ENCODE measurements at places on chromosomes 16 and 17. TPM values are rescaled to one million over a fixed set of nuclear protein-coding genes. Genes with fewer than 3 reads are reported as not detected.
A peak's percentile ranks its signal among the peaks of the same experiment; 100 is the strongest.

DNA sequence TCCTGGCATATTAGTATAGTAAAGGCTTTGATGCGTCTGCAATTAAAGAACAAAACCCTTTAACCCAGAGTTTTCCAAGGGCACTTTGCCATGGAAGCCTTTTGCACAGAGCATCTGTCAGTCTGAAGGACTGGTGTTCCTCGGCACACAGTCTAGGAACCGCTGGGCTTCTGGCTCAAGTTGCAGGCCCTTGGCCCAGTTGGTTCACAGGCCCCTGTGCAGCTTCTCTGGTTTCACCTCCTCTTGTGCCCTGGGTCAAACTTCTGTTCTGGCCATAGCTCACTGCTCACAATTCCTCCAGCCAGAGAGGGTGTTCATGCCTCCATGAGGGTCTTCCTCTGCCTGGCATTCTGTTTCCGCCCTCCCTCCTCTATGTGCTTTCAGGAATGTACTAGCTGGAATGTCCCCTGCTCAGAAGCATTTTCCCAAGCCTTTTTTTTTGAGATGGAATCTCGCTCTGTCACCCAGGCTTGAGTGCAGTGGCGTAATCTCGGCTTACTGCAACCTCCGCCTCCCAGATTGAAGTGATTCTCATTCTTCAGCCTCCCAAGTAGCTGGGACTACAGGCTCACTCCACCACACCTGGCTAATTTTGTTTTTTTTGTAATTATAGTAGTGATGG is 34.5 kb upstream of the TEX2 start:
- H3K4me1 ChIP-seq: peaks cover 8% of the 10 kb centered on the region
- no peaks in the 10 kb centered on the region for H3K36me3 ChIP-seq
- H3K27ac ChIP-seq: no peak overlapping the region
- no peaks in the 10 kb centered on the region for H3K27me3 ChIP-seq

GRCh38 chr17:82390015-82390859 is 18.7 kb downstream of the UTS2R start:
- no peaks in the 10 kb centered on the region for H3K27me3 ChIP-seq
- no peak overlapping the region for H3K4me3 ChIP-seq
- DNase-seq: no peak
- H3K27ac ChIP-seq: no peak overlapping the region
- H3K4me1 ChIP-seq: peaks cover 16% of the 10 kb centered on the region
- no peaks in the 10 kb centered on the region for H3K36me3 ChIP-seq

DNA sequence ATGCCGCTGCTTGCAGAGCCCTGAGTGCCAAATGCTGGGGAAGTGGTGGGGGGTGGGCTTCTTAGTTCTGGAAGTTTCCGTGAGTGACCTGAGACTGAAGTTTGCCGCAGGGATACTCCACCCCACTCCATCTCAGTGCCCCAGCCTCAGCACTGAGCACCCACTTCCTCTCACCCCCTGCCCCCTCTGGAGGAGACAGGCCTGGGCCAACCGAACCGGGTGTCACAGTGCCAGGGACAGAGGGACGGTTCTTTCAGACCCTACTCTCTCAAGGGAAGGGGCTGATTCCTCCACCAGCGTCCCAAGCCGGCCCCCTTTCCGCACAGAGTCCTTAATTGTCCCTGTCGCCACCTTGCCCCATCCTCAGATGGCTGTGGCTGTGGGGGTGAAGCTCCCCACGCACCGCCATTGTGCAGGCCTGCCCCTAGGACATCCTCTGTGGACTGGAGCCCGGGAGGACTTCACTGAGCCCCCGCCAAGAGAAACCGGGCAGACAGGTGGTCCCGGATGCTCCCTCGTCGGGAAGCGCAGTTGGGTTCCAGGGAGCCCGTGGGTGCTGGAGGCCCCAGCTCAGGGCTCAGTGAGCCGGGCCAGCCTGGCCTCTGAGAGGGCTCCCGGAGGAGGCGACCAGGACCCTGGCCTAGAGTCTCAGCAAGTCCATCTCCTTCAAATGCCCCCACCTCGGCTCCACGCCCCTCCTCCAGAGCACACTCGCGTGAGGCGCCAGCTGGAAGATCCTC is 1.6 kb upstream of the KREMEN2 start:
- H3K36me3 ChIP-seq: no peaks in the 10 kb centered on the region
- H3K27me3 ChIP-seq: peaks cover 4% of the 10 kb centered on the region
- no peak overlapping the region for H3K27ac ChIP-seq
- H3K4me3 ChIP-seq: no peak overlapping the region
- peak; percentile 4 for DNase-seq
- peaks cover 38% of the 10 kb centered on the region for H3K4me1 ChIP-seq

DNA sequence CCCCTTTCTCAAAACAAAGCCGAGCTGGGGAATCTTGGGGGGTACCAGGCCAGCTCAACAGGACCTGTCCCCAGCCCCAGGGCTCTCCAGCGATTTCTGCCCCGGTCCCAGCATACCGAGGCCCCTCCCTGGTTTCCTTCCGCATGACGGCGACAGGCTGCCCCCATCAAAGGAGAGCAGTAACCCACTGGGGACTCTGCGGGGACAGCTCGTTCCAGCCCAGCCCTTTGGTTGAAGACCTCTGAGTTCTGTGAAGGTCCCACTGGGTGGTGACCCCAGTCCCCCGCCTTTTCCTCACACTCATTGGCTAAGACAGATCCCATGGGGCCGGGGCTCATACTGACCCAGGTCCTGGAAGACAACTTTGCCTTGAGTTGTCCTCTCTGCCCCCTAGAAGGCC is 4.1 kb downstream of the SMTNL2 start:
- H3K27me3 ChIP-seq: no peaks in the 10 kb centered on the region
- no peak overlapping the region for H3K27ac ChIP-seq
- DNase-seq: no peak
- no peak overlapping the region for H3K4me3 ChIP-seq
- peaks cover 16% of the 10 kb centered on the region for H3K4me1 ChIP-seq

DNA sequence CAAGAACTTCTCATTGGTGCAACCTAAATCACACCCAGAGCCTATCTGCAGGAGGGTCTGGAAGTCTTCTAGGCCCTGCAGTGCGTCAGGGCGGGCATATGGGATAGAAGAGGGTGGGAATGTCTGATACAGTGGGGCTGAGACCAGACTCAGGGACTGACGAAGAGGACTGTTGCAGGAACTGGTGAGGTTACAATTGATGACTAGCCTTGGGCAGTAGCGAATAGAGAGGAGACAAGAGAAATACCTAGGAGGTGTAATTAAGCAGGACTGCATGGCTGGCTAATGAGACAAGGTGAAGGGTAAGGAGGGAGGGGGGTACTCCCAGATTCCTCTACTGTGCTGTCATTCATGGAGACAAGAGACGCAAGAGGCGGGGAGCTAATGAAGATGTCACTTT is 91.3 kb downstream of the WWP2 start:
- H3K4me3 ChIP-seq: no peak overlapping the region
- H3K4me1 ChIP-seq: peaks cover 20% of the 10 kb centered on the region
- no peak for DNase-seq
- H3K27ac ChIP-seq: no peak overlapping the region

- H3K36me3 ChIP-seq: no peaks in the 10 kb centered on the region
- H3K27me3 ChIP-seq: no peaks in the 10 kb centered on the region
- H3K4me3 ChIP-seq: no peak within 1 kb of the TSS
- DNase-seq: peak; percentile 88
- peaks cover 67% of the 10 kb centered on the region for H3K4me1 ChIP-seq
Observed at GRCh38 chr16:70685938-70686375, at the start of gene MTSS2. MTSS2 (minus strand) TSS chr16:70686053; CDS start chr16:70685791, 262 bp downstream.

- no peak overlapping the region for H3K27ac ChIP-seq
- no peak for DNase-seq
- H3K4me1 ChIP-seq: no peaks in the 10 kb centered on the region
Observed at GRCh38 chr17:1532836-1533602, 16.6 kb upstream of the INPP5K start.

- no peak for DNase-seq
- no peaks in the 10 kb centered on the region for H3K4me1 ChIP-seq
- no peak overlapping the region for H3K27ac ChIP-seq
- H3K36me3 ChIP-seq: no peaks in the 10 kb centered on the region
Observed at GRCh38 chr17:30031214-30031869, 85.3 kb upstream of the NSRP1 start.

- no peaks in the 10 kb centered on the region for H3K27me3 ChIP-seq
- H3K4me1 ChIP-seq: no peaks in the 10 kb centered on the region
- H3K27ac ChIP-seq: no peak overlapping the region
- no peaks in the 10 kb centered on the region for H3K36me3 ChIP-seq
- H3K4me3 ChIP-seq: no peak overlapping the region
Observed at GRCh38 chr17:76914937-76915336, 46.7 kb downstream of the MGAT5B start.

- H3K27ac ChIP-seq: no peak overlapping the region
- no peaks in the 10 kb centered on the region for H3K27me3 ChIP-seq
- H3K36me3 ChIP-seq: no peaks in the 10 kb centered on the region
- no peaks in the 10 kb centered on the region for H3K4me1 ChIP-seq
- no peak overlapping the region for H3K4me3 ChIP-seq
- no peak for DNase-seq
Observed at GRCh38 chr16:6852643-6853225, 479.9 kb upstream of the RBFOX1 start.

DNA sequence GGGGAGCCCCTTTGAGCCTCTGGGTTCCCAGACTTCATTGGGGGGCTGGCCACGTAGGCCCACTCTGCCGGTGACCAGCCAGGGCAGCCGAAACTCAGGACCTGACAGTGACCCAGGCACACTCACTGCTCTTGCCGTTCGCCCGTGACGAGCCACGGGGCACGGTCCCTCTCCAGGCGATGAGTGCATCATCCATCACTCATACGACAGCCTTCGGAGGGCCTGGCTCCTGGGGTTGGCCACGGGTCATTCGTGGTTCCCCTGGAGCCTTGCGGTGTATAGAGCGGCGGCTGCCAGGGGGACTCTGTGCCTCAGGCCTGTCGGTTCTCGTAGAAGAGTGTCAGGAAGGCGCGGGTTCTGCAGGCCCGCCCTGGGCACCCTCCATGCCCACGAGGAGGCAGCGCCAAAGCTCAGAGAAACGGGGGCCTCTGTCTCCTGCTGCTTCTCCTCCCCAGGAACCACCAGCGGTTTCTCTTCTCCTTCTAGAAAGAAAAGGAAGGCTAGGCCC is 11.2 kb upstream of the NUDT16L1 start:
- H3K4me3 ChIP-seq: no peak overlapping the region
- H3K4me1 ChIP-seq: no peaks in the 10 kb centered on the region
- H3K36me3 ChIP-seq: peaks cover 13% of the 10 kb centered on the region
- H3K27me3 ChIP-seq: no peaks in the 10 kb centered on the region
- DNase-seq: no peak

DNA sequence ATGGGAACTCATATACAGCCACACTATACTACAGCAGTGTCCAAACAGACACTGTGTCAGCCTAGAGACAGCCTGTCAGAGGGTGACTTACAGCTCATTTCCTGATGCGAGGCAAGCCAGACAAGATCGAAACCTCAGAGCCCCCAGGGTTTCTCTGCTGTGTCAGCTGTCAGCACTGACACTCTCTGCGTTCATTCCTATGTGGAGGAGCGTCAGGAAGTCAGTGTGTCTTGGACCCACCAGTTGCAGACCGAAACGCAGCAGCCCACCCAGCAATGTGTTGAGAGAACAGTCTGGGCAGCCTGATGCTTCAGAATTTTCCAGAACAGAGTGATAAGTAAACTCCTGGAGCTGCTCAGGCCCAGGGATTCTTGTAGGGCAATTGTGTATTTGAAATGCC is 20.6 kb upstream of the MAPT start:
- no peaks in the 10 kb centered on the region for H3K27me3 ChIP-seq
- no peak overlapping the region for H3K4me3 ChIP-seq
- DNase-seq: no peak
- H3K36me3 ChIP-seq: no peaks in the 10 kb centered on the region
- H3K27ac ChIP-seq: no peak overlapping the region

DNA sequence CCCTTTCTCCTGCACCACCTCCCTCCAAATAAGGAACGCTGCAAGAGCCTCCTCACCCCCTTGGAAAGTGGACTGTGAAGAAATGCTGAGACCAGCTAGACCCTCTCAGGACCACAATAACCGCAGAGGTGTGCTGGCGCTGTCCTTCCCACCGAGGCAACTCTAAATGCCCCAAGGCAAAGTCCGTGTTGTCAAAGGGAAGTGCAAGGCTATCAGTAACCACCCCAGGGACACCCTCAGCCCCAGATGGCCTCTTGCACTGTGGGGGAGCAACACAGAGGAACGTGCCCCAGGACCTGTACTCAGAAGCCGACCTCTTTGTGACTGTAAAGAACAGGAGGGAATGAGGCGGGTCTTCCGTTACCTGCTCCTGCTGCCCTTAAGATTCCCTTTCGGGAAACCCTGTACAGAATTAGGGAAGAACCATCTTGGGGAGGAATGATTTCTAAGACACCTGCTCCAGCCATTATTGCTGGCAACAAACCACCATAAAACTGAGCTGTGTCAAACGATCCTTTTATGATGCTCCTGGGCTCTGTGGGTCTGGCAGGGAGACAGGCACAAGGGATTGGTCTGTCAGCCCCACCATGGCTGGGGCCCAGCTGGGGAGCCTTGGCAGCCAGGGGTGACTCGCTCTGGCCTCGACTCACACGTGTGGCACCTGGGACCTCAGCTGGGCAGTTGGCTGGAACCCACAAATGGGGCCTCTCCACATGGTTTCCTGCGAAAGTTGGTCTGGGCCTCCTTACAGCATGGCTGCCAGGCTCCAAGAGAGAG is 14.6 kb upstream of the MED9 start:
- no peaks in the 10 kb centered on the region for H3K27me3 ChIP-seq
- H3K36me3 ChIP-seq: no peaks in the 10 kb centered on the region
- no peak overlapping the region for H3K27ac ChIP-seq
- no peak for DNase-seq
- H3K4me3 ChIP-seq: no peak overlapping the region

- no peak overlapping the region for H3K4me3 ChIP-seq
- no peak overlapping the region for H3K27ac ChIP-seq
- H3K27me3 ChIP-seq: no peaks in the 10 kb centered on the region
- no peaks in the 10 kb centered on the region for H3K36me3 ChIP-seq
- no peak for DNase-seq
- H3K4me1 ChIP-seq: peaks cover 15% of the 10 kb centered on the region
Observed at GRCh38 chr16:67115639-67116038, 5.9 kb downstream of the PHAF1 start.

DNA sequence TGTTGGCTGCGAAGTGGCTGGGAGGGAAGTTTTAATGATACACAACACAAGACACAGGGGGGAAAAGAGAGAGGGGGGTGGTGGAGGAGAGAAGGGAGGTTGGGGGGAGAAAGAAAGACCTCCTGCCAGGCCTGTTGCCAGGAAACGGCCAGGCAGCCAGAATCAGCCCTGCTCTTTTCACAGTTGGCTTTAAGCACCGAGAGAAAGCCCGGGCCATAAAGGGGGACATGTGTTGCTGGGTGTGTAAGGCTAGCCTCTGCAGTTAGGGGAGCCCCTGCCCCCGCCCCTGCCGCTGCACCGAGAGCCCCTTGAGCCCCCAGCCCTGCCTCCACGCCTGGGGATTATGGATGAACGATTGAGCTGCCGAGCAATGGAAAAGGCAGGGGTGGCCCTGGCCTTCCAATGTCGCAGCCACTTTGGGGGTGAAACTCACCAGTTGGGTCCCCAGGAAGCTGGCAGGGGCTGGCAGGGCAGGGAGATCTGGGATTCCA is 13.9 kb upstream of the WNT3 start:
- H3K36me3 ChIP-seq: no peaks in the 10 kb centered on the region
- no peaks in the 10 kb centered on the region for H3K27me3 ChIP-seq
- H3K4me3 ChIP-seq: no peak overlapping the region
- no peaks in the 10 kb centered on the region for H3K4me1 ChIP-seq
- no peak overlapping the region for H3K27ac ChIP-seq

MARCHF10 gene
- total RNA-seq: not detected

KIF18B gene
- total RNA-seq: not detected

SYT17 gene
- total RNA-seq: 9.2 TPM

TEKT3 gene
- not detected for total RNA-seq

KRTAP16-1 gene
- total RNA-seq: not detected

KRT9 gene
- not detected for total RNA-seq

TMEM107 gene
- 12.7 TPM for total RNA-seq

PRSS21 gene
- total RNA-seq: 0.66 TPM

GDPD1 gene
- total RNA-seq: 2.3 TPM

CLEC10A gene
- 1.0 TPM for total RNA-seq

SLC52A1 gene
- not detected for total RNA-seq

ZNF768 gene
- total RNA-seq: 24.1 TPM

TEKT1 gene
- total RNA-seq: not detected

ACSM2A gene
- total RNA-seq: not detected

HIGD1B gene
- total RNA-seq: not detected

C17orf50 gene
- not detected for total RNA-seq
